ENCODE measurements at places on chromosomes 11 and 22.

- no peak for DNase-seq
Measured at GRCh38 chr11:46075168-46075567, 46.1 kb downstream of the PHF21A start.

GRCh38 chr11:106840146-106840545, 178.1 kb downstream of the GUCY1A2 start:
- DNase-seq, result no peak

- DNase-seq, result no peak
Measured at GRCh38 chr11:31788085-31788484, 23.0 kb downstream of the PAX6 start.

GRCh38 chr11:134905517-134905916, 493.5 kb upstream of the B3GAT1 start:
- DNase-seq, result no peak

GRCh38 chr22:47043835-47044721, 281.6 kb downstream of the TBC1D22A start:
- no peak for DNase-seq
